ENCODE measurements at places on chromosomes 3 and 15.

DNA sequence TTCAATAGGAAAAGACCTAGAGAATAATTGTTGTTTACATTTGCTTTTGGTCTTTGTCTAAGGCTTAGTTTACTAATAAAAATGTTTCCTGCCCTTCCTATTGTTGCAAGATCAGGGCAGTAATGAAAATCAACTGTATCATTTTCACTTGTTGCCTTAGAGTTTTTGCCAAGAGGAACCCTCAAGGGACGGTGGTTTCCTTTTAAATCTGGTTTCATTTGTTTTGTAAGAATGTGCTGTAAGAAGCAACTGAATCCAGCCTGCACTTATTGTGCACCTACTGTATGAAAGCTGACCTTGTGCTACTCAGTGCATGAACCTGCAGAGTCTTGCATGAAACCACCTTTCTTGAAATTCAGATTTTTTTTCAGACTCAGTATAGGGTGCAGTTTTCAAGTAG, 5.3 kb downstream of the IGF1R start:
- DNase-seq = no peak

GRCh38 chr3:78872195-78872594, 895.6 kb downstream of the ROBO1 start:
- no peak for DNase-seq

DNA sequence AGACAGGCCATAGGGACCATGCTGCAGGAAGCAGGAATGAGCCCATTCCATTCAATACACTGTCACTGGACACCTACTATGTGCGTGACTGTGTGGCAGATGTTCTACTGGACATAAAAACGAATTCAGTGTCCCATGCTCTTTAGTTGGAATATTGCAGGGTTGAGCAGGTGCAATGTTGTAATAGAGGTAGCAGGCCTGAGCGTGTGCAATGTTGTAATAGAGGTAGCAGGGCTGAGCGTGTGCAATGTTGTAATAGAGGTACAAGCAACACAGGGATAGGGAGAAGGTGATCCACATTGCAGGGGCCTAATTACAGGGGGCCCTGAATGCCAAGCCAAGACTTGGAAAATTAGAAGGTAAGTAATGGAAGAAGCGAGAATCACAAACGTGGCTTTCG, 261.4 kb upstream of the HES1 start:
- no peak for DNase-seq

DNA sequence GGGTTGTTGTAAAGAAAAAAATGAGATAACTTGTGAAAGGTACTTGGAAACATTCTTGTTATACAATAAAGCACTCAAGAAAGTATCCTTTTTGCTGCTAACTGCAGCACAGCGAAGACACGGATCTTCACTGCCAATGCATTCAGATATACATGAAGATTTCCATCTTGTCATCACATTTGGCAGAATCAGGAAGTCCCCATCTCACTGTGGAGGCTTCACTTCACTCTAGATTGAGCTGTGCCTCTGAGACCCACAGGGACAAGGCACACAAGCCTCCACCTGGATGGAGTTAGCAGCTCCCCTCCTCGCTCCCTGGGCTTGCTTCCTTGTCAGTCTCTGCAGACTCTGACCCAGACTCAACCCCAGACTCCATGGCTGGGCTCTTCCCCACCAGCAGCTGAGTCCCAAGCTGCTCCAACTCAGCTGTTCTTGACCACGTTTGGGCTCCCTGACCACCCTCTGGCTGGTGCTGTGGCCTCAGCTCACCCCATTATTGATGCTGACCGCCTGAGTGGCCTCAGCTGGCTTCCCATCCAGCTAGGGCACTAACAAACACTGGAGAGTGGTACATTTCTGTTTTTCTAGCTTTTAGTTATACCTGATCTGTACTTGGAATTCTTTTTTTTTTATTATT, 45.4 kb upstream of the SMAD3 start:
- no peak for DNase-seq

DNA sequence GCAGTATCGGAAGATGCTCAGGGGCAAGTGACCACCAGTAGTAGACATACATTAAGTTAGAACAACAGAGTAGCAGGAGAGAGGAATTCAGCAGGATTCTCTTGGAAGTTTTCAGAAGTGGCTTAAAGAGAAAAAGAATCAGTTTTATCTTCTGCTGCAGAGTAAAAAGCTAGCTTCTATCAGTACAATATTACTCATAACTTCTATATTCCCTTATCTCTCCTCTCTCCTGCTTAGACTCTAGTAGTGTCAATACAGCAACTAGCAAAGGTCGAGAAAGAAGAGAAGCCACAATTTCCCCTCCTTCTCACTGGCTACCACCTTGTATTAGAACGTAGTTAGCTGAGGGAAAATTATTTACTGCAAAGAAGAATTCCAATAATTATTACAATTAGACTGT, 539.7 kb downstream of the DIPK2A start:
- DNase-seq = no peak

- DNase-seq = no peak
Observed at GRCh38 chr15:38714309-38715072, 149.9 kb upstream of the RASGRP1 start.
